Cardiac ventricle fibroblast (primary cell): ENCODE measurements at places on chromosomes 1 and 21. TPM values are rescaled to one million over a fixed set of nuclear protein-coding genes. Genes with fewer than 3 reads are reported as not detected.

The NEK7 gene
- 43.4 and 62.4 TPM in 2 replicates for total RNA-seq

The IFI16 gene
- 224 and 238 TPM in 2 replicates for total RNA-seq

The AMY2A gene
- total RNA-seq, result not detected in 2 replicates

The S100B gene
- total RNA-seq, result 0.62 TPM in 1 of 2 replicates, not detected in the other

The RGS18 gene
- total RNA-seq, result not detected in 2 replicates

The NUAK2 gene
- total RNA-seq, result 3.6 and 3.9 TPM in 2 replicates

The LYPD8 gene
- total RNA-seq, result not detected in 2 replicates

The ZBTB37 gene
- 3.4 and 3.6 TPM in 2 replicates for total RNA-seq

The ARHGAP29 gene
- 40.2 and 45.8 TPM in 2 replicates for total RNA-seq

The RGS8 gene
- not detected in 2 replicates for total RNA-seq

The PLA2G2F gene
- not detected in 2 replicates for total RNA-seq

The BGLAP gene
- total RNA-seq, result 0.59 TPM in 1 of 2 replicates, not detected in the other

The IPO9 gene
- 10.7 and 11.3 TPM in 2 replicates for total RNA-seq

The TDRD5 gene
- total RNA-seq, result not detected in 2 replicates

The PKN2 gene
- total RNA-seq, result 15.2 and 18.6 TPM in 2 replicates

The TMEM79 gene
- total RNA-seq, result 1.1 and 2.1 TPM in 2 replicates

The FMO3 gene
- 3.6 and 7.6 TPM in 2 replicates for total RNA-seq

The NEK2 gene
- total RNA-seq, result 0.25 and 3.1 TPM in 2 replicates

The RSBN1 gene
- 9.0 and 10.8 TPM in 2 replicates for total RNA-seq

The PRDX6 gene
- 367 and 548 TPM in 2 replicates for total RNA-seq

The PLEKHN1 gene
- total RNA-seq, result 0.24 and 0.50 TPM in 2 replicates

The CD1D gene
- total RNA-seq, result 1.2 and 1.3 TPM in 2 replicates

The SLC35A3 gene
- 15.2 and 22.3 TPM in 2 replicates for total RNA-seq

The TNFRSF8 gene
- 0.05 and 0.06 TPM in 2 replicates for total RNA-seq

The TIE1 gene
- 3.3 and 5.5 TPM in 2 replicates for total RNA-seq

The FCRL1 gene
- total RNA-seq, result not detected in 2 replicates

The EVA1B gene
- 196 and 276 TPM in 2 replicates for total RNA-seq
